Stimulated activated CD8-positive, alpha-beta memory T cell treated with anti-CD3 and anti-CD28 coated beads, Interleukin-7, amount 100 ng/mL, for 24 hours (primary cell): ENCODE measurements at places on chromosomes 11 and 22.

DNA sequence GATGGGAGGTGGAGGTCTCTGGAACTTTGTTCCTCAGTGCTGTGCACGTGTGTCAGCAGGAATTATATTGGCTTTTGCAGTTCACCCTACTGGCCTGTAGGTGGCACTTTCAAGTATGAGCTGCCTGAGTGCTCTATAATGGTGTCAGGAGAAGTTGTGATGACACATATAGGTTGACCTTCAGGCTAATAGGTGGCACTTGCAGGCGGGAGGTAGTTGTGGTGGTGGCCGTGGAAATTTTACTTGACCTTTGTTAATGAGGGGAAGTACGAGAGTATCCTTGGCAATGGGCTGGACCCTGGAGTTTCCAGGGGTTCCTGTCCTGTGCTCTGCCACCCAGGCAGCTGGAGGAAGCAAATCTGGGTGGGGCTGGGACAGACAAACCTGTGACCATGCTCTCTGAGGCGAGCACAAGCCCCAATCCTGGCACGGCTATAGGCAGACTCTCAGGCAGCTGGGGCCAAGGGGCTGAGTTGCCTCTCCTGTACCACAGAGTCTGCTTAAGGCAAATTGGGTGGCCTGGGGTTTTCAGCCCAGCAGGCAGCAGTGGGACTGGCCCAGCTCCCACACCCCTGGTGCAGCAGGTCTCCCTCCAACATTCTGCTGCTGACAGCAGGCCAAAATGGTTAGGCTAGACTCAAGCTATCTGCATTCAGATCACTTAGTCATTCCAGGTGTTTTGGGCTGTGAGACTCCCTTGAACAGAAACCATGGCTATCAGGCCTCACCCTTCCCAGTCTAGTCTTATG lies 147.5 kb upstream of the CTSC start:
- no peak for DNase-seq

- no peak for DNase-seq
Measured at GRCh38 chr11:75431533-75432525, 1.2 kb downstream of the KLHL35 start.

DNA sequence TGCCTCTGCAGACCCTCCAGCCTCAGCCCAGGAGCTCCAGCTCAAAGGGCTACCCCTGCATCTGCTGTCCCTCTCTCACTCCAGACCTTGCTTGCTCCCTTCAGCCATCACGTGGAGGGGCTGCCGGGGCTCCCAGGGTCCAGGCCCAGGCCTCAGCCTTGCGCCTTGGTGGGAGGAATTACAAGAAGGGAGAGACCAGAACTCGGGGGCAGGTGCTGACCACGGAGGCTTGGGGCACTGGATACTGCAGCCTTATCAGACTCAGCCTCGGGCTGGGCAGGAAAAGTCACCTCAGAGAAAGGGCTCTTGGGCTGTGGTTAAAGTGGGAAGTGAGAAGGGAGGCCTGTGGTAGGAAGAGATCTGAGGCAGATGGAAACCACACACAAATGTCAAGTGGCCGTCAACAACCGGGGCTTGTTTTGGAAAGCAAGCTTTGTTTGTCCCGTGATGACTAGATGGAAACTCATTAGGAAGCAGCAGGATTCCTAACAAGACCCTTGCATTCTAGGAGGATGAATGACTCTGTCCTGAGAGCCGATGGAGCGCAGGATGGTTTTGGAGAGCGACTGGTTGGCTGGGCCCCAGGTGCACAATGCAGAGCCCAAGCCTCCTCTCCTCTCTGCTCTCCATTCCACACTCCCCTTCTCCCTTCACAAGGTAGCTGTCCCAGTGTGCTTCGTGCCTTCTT lies 1321.7 kb downstream of the TBC1D22A start:
- DNase-seq, result no peak

DNA sequence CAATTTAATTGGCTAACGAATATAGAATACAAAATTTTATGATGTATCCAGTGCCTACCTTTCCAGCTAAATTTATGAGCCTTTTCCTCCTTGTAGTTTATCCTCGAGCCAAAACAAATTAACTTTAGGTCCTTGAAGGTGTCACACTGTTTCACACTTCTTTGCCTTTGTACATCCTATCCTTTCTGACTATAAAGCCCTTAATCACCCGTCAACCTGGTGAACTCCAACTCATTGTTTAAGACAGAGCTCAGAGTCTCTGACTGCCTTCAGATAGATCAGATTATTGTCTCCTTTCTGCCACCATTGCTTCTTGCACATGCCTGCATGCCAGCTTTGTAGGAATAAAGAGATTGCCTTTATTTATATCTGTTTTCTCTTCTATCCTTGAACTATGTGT lies 58.8 kb downstream of the CNTN5 start:
- DNase-seq, result no peak

GRCh38 chr11:1048375-1049070 lies 12.0 kb upstream of the MUC6 start:
- DNase-seq, result no peak

DNA sequence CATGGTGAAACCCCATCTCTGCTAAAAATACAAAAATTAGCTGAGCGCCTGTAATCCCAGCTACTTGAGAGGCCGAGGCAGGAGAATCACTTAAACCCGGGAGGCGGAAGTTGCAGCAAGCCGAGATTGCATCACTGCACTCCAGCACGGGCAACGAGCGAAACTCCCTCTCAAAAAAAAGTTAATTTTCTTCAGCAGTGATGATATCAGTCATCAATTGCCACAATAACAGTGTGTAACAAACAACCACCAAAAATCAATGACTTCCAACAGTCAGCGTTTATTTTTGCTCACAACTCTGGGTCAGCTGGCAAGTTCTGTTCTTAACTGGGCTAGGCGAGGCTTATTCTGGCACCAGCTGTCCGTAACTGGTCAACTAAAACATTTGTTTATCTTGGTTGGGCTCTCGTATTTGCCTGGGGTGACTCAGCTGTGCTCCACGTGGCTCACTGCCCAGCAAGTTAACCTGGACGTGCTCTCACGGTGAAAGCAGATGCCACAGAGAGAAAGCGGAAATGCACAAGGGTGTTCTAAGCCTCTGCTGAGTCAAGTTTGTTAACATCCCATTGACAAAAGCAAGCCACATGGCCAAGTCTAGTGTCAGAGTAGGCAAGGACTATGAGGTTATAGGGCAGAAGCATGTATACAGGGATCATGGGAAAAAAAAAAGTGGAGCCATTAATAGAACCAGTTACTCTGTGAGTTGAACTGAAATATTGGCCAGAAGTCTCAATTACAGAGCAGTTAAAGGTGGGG lies 52.1 kb downstream of the LHFPL7 start:
- no peak for DNase-seq

- DNase-seq, result no peak
Measured at GRCh38 chr11:118010738-118011461, 24.7 kb downstream of the IL10RA start.

GRCh38 chr11:31995525-31996094 lies 95.3 kb upstream of the RCN1 start:
- no peak for DNase-seq

DNA sequence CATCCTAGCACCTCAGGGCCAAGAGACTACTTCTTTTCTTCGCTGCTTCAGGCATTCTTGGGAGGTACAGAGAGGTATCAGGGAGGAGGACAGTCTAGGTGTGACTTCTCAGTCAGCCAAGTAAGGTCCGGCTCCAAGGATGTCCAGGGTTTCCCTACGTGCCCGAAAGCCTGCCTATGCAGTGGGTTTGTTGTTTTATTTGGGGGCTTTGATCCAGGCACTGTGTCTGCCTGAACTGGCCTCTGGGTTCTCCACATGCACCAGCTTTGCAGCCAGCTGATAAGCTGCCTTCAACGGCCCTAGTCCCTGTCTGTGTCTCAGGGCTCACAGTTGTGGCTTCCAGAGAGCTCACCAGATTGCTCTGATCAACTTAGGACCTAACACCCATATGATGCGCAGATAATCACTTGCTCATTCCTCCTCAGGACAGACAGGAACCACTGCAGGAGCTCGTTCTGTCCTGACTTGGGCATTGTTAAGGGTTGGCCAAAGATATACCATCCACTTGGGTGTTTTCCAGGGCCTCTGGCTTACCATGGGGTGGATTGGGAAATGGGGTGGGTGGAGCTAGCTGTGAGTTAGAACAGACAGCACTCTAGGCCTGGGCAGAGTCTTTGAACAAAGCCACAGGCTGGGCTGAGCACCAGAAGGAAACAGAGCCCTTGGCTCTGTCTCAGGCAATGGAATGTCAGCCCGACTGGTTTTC lies 45.5 kb upstream of the CRYBB3 start:
- DNase-seq, result no peak

DNA sequence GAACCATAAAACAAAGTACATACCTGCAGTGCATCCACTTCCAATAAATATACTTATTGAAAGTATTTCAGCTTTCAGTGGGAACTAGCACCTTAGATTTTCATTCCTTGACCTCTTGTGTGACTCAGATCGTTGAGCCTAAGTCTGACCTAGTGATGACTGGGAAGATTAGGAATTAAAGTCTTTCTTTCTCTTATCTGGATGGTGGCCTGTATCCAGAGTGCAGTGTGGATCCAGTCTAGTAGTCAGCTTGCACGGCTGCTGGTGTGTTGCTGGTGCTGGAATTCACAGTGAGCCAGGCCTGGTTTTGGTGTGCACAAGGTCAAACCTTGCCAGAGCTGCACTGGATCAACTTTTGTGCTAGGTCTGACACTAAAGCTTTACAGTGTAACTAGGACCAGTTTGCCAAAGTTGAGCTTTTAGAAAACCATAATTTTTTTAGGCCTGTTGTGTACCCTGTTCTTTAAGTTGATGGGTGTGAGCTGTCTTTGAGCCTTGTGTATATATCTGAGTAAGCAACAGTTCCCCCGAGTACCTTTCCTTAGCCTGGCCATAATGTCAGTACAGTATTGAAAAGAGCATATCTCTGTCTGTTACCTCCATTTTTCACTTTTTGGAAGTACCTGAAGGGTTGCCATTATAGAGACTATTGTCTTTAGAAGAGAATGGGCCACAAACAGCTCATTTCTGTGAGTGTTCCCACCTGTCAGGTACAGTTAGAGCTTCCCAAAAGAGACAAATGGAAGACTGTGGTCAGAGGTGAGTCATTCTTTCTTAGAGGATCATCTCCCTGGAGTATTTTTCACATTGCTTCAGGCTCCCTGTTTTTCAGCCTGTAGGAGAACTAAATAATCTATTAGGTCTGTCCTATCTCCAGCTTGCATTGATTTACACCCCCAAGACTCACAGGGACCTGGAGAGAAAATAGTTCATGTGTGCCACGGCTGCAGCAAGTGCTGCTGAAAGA lies 89.8 kb downstream of the ALX4 start:
- DNase-seq, result no peak

GRCh38 chr11:131354251-131354701 lies 16.1 kb upstream of the NTM start:
- no peak for DNase-seq

GRCh38 chr11:116215471-116216113 lies 557.2 kb downstream of the BUD13 start:
- DNase-seq, result no peak

- DNase-seq, result no peak
Measured at GRCh38 chr22:30436196-30436595, 10.6 kb downstream of the MTFP1 start.

DNA sequence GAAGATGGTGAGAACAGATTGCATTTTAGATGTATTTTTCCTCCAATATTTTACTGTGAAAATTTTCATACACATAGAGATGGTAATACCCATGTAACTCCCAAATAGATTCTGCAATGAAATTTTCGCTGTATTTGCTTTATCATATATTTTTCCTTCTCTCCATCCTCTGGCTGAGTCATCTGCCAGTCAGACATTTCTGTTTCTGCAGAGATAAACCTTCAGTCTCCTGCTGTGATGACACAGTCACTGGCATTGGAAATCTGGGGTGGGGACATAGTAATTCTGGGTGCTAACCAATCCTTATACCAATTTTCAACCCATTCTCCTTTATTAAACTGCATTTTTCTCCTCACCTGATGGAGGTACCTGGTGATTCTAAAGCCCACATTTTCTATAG lies 33.7 kb downstream of the SVIP start:
- no peak for DNase-seq

DNA sequence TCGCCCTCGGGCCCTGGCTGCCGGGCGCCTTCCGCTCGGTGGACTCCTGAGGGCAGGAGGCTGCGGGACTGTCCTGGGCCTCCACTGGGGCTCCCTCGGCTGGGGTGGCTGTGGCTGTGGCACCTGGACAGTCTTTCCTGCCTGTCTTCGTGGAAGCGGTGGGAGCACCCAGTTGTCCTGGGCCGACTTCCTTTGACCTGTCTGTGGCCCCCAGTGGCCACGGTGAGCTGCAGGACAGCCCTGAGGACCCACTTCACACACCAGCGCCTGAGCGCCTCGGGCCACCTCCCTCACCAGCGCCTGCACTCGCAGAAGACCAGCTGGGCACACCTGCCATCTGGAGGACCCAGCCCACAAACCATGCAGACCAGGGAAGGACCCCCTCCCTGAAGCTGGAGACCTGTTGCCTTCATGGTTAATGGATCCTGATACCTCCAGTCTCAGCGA lies 1.8 kb upstream of the EPS8L2 start:
- no peak for DNase-seq

DNA sequence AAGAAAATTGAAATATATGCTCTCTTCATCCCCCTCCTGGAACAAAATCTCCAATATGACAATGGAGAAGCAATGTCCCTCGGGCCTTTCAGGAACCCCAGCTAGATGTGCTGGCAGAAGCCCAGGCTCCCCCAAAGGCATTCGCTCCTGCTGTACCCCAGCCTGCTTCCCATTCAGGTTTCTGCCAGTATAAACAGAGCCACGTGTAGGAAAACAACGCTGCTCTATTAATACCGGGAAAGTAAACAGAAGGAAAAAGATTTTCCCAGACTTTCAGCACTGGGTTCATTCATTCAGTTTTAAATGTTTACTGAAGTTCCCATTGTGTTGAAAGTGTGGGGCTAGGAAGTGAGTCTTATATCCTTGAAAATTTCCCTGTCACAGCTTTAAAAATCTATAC lies 147.1 kb downstream of the CADM1 start:
- DNase-seq, result no peak

GRCh38 chr11:111512296-111513239 lies at the start of gene BTG4:
BTG4 (minus strand) TSS chr11:111512386; CDS start chr11:111498776, 13,610 bp downstream.
- DNase-seq, result no peak

GRCh38 chr11:26134053-26134452 lies 197.9 kb upstream of the ANO3 start:
- DNase-seq, result no peak

GRCh38 chr22:32961497-32961896 lies 96.7 kb downstream of the SYN3 start:
- no peak for DNase-seq

- no peak for DNase-seq
Measured at GRCh38 chr22:31106731-31107177, 614 bp downstream of the SELENOM start.

- DNase-seq, result no peak
Measured at GRCh38 chr11:95373241-95373640, 142.2 kb upstream of the SESN3 start.

DNA sequence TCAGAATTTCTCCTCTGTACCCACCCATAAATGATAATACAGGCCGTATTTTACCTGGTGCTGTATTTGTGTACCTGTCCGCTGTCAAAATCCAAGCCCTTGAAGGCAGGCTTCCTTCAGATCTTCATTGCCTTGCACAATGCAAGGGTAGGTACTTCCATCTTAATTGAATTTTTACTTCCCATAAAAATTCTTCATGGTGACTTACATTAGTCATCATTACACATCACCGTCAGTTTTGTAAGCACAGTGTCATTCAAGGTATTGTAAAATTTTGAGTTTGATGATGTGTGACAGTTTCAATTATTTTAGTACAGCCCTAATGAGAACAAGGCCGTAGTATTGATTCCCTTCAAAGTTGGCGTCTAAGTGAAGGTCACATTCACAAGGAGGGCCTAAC lies 770 bp upstream of the TSG101 start:
- no peak for DNase-seq
